ENCODE measurements at places on chromosomes 5 and 9. TPM values are rescaled to one million over a fixed set of nuclear protein-coding genes. Genes with fewer than 3 reads are reported as not detected.

- no peak for DNase-seq
Measured at GRCh38 chr5:154647761-154648145, 107.4 kb upstream of the LARP1 start.

GRCh38 chr5:40396317-40396716 lies 283.4 kb upstream of the PTGER4 start:
- no peak for DNase-seq

- DNase-seq: no peak
Measured at GRCh38 chr5:179840766-179841165, 17.9 kb downstream of the MRNIP start.

DNA sequence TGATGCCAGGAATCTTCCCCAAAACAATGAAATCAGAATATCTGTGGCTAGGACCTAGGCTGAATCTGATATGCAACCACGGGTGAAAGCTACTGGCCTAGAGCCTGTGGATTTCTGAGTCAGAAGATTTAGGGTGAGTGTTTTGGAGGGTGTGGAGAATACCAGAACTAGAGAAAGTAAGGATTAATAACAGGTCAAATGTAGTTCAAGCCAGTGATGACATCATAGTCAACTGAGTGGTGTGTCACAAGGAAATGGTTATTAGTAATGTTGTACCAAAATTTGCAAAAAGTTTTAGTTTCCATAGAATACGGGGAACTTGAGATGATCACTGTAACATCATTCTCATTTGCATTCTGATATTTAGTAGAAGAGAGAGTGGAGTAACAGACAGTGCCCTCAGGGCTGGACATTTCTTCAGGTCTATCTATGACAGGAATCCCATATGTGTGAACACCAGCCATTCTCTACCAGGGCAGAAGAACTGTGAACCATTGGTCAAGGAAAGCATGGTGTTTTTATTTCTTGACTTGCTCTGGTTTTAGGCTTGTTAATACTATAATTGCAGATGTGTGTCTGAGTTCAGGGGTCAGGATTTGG lies 3.7 kb downstream of the GALNT12 start:
- DNase-seq: no peak

GMCL2 gene
- not detected for total RNA-seq

FOXD4L5 gene
- 0.33 TPM for total RNA-seq

ARL15 gene
- 15.5 TPM for total RNA-seq

IL9 gene
- not detected for total RNA-seq

FAXDC2 gene
- not detected for total RNA-seq
